ENCODE measurements at places on chromosomes 3 and 15.

DNA sequence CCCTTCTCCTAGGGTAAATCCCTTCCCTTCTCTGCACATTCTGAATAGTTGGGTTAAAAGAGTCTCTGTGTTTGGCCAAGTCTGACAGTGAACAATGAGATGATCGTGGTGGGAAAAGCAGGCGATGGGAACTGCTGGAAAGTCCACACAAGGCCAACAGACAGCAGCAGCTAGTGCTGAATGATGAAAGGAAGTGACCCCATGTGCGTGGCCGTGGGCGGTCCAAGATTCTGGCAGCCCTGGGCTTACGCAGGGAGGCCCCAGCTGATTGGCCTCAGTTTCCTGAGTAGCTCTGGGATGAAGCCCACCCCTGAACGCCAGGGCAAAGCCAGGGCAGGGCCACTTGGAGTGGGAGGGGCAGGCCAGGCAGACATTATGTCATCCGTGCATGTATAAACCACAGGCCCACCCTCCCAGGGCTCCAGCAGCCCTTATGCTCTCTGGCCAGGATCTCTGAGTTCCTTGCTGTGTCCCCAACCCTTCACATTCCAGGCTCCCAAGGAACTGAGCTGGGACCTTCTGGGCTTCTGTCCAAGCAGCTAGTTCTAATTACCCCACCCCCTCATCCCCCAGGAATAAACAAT, 57.8 kb downstream of the CDC25A start:
- DNase-seq: peak; percentile 27

- DNase-seq: no peak
Observed at GRCh38 chr3:184570489-184570888, 8.9 kb downstream of the EPHB3 start.

DNA sequence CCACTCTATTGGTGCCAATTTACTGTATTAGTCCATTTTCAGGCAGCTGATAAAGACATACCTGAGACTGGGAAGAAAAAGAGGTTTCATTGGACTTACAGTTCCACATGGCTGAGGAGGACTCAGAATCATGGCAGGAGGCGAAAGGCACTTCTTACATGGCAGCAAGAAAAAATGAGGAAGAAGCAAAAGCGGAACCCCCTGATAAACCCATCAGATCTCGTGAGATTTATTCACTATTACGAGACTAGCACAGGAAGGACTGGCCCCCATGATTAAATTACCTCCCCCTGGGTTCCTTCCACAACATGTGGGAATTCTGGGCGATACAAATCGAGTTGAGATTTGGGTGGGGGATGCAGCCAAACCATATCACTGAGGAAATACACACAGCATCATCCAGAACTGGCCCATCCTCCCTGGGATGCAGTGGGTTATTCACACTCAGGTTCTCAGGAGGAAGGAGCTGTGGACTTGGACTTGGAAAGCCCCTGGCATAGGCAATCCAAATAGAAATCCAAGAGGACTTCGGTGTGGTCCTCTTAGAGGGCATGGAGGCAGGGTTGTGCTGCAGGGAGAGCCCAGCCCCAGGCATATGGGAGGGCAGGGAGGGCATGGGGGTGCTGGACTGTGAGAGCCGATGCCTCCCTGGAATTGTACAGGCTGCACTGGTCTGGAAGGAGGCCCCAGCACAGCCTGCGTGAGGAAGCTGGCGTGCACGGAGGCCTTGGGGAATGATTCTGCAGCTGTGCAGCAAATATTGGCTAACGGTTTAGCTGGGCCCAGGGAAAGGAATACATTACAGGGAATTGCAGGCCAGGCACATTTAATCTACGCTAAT, 62.9 kb downstream of the EFCAB12 start:
- DNase-seq: no peak

DNA sequence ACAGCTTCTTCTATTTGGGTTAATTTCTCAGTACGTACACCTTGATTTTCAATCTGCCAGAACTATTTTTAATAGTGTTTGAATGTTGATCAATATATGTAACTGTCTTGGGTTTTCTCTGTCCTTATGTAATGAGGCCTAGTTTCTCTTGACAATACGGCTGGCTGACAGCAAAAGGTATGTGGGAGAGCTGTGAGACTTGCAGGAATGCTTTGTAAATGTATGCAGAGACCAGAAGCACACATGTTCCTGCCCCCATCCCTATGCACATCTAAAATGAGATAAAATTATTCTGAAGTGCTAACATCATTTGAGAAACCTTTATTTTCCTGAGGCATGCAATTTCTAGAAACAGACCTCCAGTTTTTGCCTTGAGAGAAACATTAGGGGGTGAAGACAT, 593.8 kb upstream of the GBE1 start:
- no peak for DNase-seq

GRCh38 chr3:127588806-127589577, 1.5 kb downstream of the TPRA1 start:
- DNase-seq: no peak

- no peak for DNase-seq
Observed at GRCh38 chr3:94162700-94163099, 99.8 kb downstream of the NSUN3 start.

GRCh38 chr15:60844511-60845174, 365.7 kb upstream of the ICE2 start:
- no peak for DNase-seq

GRCh38 chr3:187744169-187745151, 808 bp downstream of the BCL6 start:
- DNase-seq: peak; percentile 50

Data from amygdala (tissue), 56 donors.